Aorta (tissue), 5 donors: ENCODE measurements at places on chromosomes 6 and 20.
A peak's percentile ranks its signal among the peaks of the same experiment; 100 is the strongest.

DNA sequence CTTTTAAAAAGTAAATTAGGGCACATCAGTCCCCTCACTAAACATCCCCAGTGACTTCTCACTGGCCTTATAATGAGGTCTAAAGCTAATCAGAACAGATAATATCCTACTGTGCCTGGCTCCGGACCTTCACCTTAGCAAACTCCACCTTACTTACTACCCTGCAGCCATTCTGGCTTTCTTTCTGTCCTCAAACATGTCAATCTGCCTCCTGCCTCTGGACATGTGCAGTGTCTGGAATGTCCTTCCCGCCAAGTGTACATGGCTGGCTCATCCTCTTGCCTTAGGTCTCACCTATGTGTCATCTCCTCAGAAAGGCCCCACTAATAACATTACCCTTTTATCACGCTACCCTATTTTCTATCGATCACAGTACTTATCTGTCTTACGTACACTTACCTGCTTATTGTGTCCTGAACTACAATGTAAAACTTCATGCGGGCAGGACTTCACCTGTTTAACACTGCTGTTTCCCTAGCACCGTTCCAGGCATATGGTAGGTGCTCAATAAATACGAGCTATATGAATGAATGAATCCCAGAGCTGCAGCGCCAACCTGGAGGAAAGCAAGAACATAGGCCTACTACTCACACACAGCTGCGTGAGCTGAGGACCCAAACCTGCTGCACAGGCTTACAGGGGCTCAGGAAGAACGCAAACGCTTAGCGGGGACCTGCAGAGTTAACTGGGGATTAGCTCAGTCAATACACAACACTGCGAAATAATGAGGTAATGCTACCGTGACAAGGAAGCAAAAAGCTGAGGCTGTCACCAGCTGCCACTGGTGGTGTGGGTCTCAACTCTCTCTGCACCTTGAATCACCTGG, 991 bp downstream of the UQCC2 start:
- DNase-seq, result no peak

GRCh38 chr6:42405021-42405420, 46.7 kb downstream of the TRERF1 start:
- no peak for DNase-seq

DNA sequence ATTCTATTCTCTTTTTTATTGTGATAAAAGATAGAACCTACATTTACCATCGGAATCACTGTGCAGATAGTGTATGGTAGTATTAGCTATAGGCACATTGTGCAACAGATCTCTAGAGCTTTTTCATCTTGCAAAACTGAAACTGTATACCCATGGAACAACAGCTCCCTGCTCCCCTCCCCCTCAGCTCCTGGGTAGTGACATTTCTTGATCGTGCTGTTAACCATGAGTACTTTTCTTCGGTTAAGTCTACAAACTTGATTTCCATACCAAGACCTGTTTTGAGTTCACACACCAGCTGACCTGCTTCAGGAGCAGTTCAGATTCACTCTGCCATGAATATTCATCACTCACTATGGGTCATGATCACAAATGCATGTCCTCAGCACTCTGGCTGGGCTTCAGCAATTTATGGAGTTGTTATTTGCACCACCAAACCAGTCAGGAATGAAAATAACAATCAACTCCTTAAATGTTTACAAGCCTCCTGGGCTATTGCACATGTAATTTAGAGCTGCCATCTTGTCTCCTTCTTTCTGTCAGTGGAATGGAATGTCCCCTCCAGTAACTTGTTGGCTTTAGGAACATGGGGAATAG, 32.8 kb downstream of the PRDM1 start:
- DNase-seq, result no peak

DNA sequence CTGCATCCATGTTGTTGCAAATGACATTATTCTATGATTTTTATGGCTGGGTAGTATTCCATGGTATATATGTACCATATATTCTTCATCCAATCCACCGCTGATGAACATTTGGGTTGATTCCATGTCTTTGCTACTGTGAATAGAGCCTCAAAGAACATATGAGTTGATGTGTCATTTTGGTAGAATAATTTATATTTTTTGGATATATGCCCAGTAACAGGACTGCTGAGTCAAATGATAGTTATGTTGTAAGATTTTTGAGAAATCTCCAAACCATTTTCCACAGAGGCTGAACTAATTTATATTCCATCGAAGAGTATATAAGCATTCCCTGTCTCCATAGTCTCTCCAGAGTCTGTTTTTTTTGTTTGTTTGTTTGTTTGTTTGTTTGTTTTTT, 1373.5 kb downstream of the GRIK2 start:
- DNase-seq, result no peak

- DNase-seq, result no peak
Measured at GRCh38 chr6:114096561-114097172, 125.7 kb upstream of the HDAC2 start.

- DNase-seq, result no peak
Measured at GRCh38 chr6:56091159-56091869, 156.1 kb downstream of the COL21A1 start.

GRCh38 chr6:17519120-17519519, 81.0 kb upstream of the FAM8A1 start:
- DNase-seq, result no peak

DNA sequence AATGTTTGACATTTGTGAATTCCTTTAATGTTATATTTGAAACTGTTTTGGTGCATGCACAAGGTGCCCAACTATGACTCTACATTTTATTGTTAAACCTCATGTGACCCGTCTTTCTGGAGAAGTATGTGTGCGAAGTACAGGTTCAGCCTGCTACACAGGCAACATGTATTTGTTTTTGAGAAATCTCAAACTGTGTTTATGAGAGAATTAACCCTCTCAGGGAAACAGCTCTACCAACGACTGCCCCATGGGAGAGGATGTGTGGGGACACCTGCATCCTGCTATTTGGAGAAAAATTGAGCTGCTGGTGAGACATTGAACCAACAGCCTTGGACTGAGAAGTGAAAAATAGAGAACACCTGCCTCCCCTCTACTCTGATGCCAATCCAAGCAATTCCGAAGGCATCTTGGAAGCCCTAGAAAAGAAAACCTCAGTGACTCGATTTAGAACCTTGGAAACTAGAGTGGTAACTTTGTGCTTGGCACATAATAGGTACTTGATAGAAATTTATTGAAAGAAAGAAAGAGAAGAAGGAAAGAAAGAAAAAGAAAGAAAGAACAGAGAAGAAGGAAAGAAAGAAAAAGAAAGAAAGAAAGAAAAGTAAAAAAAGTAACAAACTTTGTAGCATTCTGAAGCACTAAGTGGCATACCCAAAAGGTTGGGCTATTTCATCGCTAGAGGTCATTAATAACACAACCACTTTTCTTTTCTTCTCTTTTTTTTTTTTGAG, 2.9 kb upstream of the AKAP12 start:
- DNase-seq, result no peak

- no peak for DNase-seq
Measured at GRCh38 chr20:5531318-5532081, 214.7 kb upstream of the PROKR2 start.

GRCh38 chr20:61682996-61683681, 382.5 kb downstream of the TAF4 start:
- DNase-seq, result no peak

DNA sequence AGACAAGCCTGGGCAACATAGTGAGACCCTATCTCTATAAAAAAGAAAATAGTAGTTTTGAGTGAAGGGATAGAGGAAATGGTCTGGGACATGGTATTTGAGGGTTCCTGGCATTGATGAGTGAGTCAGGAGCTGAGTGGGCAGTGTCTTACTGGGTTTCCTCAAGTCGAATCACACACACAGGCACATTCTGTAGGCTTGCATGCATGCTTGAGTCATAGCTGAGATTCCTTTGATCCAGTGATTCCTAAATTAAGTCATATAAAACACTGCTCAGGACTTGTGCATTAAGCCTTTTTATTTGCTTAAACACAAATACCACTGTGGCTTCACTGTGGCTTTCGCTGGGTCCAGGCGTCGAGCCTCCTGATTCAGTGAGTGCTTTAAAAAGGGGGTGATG, 71.8 kb upstream of the TMEM181 start:
- DNase-seq, result no peak

GRCh38 chr20:49384437-49385434, 97.7 kb downstream of the KCNB1 start:
- peak; percentile 94 for DNase-seq

DNA sequence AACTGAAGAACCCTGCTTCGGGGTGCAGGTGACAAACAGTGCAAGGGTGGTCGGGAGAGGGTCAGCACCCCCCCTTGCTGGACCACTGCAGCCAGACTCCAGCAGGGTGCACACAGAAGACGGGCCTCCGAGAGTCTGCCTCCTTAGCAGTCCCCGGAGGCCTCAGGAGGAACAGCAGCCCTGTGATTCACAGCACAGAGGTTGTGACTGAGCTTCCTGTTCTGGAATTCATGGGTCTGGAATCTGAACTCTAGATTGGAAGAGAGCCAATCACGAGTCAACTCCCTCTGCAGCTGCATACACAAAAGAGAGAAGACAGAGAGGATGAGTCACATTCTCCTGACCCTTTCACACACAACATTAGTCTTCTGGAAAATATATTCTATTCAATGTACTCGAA, 249.0 kb upstream of the OPRM1 start:
- no peak for DNase-seq

GRCh38 chr6:16058929-16059345, 69.9 kb upstream of the MYLIP start:
- DNase-seq, result no peak

GRCh38 chr20:13447385-13448180, 191.1 kb downstream of the TASP1 start:
- DNase-seq, result no peak

DNA sequence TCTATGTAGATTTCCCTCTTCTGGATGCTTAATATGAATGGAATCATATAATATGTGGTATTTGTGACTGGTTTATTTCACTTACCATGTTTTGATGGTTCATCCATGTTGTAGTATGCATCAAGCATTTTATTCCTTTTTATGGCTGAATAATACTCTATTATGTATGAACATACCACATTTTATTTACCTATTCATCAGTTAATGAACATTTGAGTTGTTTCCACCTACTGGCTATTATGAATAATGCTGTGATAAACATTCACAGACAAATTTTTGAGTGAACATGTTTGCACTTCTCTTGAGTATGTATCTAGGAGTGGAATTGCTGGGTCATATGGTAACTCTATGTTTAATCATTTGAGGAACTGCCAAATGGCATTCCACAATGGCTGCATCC, 14.9 kb upstream of the ZNF451 start:
- DNase-seq, result no peak

DNA sequence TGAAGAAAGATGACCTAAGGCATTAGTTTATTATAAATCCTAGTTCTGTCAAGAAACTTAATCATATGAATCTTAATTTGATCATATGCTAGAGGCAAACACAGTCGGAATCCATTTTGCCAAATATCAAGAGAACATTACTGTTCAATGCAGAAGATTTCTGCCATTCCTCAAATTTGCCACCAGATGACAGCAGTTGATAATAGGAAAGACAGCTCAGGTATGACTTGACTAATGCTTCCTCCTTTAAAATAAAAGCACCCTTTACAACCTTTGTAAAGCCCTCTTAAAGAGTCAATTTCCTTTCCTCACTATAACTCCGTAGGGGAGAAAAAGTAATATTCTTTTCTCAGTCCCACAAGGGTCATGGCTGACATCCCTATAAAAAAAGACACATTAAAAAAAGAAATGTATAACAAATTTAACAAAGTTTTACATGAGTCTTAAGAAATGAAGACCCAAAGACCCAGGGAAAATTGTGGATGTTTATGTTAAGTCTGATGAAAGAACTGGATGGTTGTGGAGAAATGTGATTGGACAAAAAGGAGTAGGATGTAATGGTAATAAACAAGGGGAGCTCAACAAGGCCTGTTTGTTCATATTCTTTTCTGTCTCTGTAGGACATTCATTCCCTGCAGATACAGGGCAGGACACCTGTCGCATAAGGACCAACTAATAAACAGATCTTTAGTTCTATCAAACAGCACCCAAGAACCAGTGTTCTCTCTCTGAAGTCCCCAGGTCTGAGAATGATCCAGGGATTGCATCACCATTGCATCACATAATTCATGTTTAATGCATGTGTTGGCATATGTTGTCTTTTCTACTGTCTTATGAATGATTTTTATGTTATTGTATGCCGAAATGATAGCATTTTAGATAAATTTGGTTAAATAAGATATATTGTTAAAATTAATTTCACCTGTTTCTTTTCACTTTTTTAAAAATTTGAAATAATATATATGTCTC, 23.0 kb upstream of the IL17A start:
- no peak for DNase-seq

DNA sequence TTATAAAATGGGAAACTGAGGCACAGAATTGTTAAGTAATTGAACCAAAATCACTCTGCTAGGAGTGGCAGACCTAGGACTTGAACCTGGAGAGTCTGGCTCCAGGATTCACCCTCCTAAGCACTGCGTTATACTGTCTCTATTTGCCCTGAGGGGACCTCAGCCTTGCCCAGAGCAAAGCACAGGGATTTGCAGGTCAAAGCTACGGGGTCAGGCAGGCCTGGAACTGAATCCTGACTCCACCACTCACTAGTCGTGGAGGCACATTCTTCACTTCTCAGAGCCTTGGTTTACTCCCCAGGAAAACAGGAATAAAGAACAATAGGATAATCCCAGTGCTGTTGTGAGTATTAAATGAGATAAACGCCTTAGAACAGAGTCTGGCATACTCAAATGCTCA, 19.4 kb downstream of the KCNK15 start:
- DNase-seq, result no peak

DNA sequence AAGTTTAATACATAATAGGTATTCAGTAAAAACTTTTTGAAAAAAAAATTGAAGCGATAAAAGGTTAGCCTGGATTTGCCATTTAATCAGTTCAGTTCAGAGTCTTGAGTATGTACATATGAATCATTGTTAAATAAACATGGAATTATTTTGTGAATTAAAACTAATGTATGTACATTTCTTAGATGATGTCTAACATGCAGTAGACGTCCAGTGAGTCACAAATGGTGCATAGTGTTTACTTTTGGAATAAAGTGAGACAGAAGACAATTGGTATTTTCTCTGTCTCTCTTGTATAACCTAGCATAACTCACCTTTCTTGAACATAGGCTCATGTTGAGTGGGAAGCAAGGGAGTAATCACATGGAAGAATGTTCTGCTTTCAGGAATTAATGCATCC, 83.5 kb downstream of the EYS start:
- DNase-seq, result no peak

GRCh38 chr6:43123461-43124314, 47.4 kb upstream of the SRF start:
- DNase-seq, result peak; percentile 68

DNA sequence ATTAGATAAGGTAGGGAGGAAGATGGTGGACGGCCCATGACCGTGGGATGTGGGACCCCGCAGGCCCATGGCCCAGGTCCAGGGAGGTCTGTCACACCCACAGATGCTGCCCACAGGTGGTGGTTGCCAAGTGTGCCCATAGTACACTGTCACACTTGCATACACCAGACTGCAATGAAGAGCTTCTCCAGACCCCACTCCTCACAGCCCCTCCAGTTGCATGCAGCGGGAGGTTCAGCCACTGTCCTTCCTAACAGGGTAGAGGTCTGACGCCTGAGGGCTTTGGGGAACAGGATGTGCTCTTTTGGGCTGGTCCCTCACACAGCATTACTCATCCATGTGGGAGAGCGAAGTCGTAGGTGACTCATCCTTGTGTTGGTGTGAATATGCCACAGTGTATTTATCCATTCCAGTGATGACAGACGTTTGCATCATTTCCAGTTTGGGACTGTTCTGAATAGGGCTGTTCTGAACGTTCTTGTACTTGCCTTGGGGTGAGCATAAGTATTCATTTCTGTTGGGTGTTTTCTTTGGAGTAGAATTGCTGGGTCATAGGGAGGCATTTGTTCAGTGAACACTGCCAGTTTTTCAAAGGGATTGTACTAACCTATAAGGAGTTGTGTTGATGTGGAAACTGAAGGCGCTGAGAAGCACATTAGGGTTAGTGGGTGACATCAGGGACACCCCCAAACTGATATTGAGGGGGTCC, 10.1 kb upstream of the PYGB start:
- peak; percentile 84 for DNase-seq
